Renal cortex interstitium (tissue), 15 donors: ENCODE measurements at places on chromosomes 4 and X.
A peak's percentile ranks its signal among the peaks of the same experiment; 100 is the strongest.

DNA sequence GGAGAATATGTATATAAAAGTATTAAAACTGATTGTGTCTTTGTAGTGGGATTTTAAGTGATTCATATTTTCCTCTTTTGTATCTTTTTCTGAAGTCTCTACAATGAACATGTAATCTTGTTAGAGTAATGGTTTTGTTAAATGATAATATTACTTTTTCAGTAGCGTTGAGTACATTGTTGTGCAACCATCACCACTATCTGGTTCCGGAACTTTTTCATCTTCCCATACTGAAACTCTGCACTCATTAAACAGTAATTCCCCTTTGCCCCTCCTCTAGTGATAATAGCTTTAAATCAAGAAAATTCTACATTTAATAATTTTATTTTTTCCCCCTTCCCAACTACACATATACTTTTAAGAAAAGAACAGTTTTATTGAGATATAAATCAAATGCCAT is 23.3 kb downstream of the SHROOM3 start:
- no peak for DNase-seq

DNA sequence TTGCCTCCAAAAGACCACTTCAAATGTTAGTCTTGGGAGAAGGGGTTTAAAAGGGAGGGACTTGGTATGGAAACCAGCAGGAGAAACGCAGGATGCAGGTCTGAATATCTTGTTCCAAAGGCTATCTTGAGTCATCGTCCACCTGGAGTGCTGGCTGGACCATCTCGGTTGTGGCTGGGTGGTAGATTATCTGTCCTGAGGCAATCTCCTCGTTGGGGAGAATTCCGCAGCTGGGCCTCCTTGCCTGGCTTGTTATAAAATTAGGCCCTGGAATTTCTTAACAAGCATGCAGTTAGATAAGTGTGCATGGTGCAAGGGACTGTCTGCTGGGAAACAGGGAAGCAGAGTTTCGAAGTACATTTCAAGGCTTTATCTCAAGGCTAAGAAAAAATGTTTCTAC is 2045.7 kb upstream of the TENM3 start:
- DNase-seq: no peak

GRCh38 chrX:102712981-102713625 is 855 bp downstream of the GPRASP2 start:
- DNase-seq: peak; percentile 58

DNA sequence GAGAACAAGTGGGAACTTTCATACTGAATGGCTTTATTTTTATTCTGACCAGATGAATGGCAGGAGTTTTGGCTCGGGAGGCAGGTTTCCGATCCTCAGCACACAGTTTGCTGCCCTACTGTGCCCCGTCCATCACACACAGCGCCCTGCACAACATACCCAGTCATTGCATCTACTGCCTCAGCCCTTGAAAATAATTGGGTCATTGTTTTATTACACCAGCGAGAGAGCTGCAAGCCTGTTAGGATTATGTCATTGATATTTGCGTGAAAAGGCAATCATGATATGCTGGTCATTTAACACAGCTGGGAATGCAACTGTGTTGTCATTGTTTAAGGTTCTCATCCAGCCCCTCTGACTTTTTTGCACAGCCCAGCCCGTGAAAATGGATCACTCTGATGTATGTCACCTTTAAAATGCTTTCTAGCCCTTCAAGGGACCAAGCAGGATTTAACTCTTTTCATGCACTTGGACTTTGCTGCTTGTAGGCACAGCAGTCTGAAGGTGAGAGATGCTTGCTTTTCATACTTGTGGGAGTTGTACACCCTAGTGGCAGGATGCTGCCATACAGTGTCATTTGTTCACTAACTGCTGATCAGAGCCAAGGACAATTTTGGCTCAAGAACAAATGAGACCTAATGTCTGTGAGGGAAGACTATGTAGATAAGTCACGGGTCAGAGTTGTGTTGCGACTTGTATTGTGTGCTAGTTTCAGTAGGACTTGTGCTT is 62.3 kb downstream of the RTL9 start:
- no peak for DNase-seq

- no peak for DNase-seq
Observed at GRCh38 chrX:149161435-149162088, 343.5 kb downstream of the IDS start.

- no peak for DNase-seq
Observed at GRCh38 chr4:40601641-40602040, 28.0 kb downstream of the RBM47 start.

DNA sequence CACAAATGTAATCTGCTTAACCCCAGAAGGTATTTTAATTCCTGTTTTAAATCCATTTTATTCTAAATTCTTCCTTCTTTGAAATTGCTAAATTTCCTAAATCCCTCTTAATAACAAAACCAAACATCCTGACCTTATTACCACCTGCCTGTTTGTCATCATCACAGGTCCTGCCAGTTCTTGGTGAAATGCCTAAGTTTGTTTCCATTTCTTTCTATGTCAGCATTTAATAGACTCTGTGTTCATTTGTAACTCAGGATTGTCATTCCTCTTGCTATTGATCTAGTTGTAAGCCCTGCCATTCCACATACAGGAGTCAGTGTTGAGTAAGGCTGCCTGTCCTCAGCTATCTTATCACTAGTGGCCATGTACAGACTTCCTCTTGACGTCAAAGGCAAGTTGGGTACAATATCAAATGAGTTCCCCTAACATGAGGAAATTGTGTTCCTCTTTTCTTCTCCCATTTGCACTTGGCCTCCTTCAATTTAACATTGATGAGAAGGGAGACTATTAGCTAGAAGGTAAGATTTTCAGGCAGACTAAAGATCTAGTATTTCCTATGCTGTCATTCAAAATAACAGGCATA is 440.1 kb downstream of the AFF2 start:
- DNase-seq: no peak

DNA sequence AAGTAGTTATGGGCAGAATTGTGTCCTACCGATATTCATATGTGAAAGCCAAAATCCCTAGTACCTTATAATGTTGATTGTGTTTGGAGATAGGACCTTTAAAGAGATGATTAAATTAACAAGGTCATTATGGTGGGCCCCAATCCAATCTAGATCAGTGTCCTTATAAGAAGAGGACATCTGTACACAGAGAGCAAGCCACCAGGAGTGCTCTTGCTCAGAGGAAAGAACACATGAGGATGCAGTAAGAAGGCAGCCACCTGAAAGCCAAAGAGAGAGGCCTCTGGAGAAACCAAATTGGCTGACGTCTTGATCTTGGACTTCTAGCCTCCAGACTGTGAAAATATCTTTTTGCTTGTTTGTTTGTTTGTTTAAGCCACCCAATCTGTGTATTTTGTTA is 1290.8 kb upstream of the PABPC4L start:
- no peak for DNase-seq

DNA sequence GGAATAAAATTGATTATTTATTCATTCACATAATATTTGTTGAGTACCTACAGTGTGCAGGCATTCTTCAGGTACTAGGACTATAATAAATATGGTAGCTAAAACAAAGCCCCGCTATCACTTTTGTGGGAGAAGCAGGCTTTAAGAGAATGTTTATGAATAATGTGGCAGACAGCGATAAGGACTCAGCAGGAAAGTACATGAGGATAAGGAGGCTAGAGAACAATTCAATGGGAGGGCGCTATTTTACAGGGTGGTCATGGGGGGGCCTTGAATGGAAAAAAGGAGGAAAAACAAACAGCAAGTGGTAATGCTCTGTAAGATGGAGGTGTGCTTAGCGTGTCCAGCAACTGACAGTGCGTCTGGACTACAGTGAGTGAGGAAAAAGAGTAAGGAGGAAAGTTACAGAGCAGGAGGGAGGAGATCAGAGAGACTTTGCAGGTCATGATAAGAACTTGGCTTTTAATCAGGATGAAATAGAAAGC is 264.2 kb upstream of the ETNPPL start:
- no peak for DNase-seq

GRCh38 chr4:170398218-170398617 is 308.5 kb upstream of the AADAT start:
- no peak for DNase-seq

- DNase-seq: no peak
Observed at GRCh38 chr4:62550121-62550520, 1350.0 kb downstream of the ADGRL3 start.
